Nephron progenitor cell (in vitro differentiated cells): ENCODE measurements at places on chromosomes 5 and 9.

DNA sequence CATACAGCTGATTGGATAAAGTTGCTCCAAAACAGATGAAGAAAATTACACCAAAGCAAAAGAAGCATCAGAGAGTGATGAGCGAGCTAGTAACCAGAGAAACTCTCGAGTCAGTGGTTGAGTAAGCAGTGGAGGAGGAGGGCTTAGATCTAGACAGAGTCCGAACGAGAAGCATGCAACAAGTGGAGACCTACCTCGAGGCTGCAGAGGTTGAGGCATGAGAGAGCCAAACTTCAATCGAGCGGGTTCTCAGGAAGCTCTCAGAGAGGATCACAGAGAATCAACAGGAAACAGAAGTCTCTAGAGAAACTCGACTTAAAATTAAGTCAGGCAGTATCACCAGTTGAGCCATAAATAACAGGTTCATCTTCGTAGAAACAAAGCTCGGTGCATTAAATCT, 6.1 kb downstream of the RUSC2 start:
- no peak for DNase-seq

- peak; percentile 15 for DNase-seq
Observed at GRCh38 chr5:57834829-57835608, 352.4 kb upstream of the ACTBL2 start.

GRCh38 chr9:15180124-15180523, 126.9 kb downstream of the TTC39B start:
- no peak for DNase-seq

GRCh38 chr5:120327180-120327579, 136.9 kb upstream of the PRR16 start:
- no peak for DNase-seq

DNA sequence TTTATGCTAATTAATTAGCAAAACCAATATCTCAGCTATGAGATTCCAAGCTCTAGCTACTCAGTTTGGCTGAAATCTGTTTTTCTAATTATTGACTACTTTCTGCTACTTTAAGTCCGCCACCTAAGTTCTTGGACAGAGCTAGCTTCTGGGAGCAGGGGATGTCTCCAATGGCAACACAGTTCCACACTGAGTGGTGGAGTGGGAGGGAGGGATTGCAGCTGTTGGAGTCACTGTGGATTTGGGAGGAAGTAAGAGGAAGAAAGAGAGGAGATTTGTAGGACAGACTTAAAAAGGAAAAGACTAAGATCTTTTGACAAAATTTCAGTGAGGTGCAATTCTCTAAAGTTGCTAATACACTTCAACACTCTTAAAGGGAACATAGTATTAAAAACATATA, 450.8 kb downstream of the NFIB start:
- peak; percentile 7 for DNase-seq

DNA sequence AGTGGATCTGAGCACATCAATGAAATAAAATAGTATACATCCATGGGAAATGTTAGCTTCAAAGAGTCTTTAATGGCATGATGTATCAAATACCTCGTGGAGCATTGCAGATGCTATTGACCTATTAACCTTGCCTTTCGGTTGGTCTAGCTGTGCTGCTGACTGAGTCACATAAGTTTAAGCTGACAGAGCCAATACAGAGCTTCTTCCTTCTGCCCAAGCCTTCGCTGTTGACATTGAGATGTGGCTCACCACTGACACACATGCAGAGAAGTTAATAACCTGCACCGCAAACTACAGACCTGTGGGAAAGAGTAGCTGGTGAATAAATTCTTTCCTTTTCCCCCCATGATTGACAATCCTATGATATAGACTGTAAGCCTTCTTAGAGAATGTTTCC, 78.2 kb downstream of the LURAP1L start:
- no peak for DNase-seq

DNA sequence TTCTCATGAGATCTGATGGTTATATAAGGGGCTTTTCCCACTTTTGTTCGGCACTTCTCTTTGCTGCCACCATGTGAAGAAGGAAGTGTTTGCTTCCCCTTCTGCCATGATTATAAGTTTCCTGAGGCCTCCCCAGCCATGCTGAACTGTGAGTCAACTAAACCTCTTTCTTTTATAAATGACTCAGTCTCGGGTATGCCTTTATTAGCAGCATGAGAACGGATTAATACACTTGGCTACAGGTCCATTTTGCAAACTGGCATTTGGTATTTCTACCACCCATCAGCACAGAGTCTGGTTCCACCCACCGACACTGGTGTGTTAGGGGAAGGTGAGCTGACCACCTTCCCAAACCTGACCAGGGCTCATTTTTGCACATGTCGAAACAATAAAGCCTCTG, 47.9 kb upstream of the RARS1 start:
- no peak for DNase-seq

DNA sequence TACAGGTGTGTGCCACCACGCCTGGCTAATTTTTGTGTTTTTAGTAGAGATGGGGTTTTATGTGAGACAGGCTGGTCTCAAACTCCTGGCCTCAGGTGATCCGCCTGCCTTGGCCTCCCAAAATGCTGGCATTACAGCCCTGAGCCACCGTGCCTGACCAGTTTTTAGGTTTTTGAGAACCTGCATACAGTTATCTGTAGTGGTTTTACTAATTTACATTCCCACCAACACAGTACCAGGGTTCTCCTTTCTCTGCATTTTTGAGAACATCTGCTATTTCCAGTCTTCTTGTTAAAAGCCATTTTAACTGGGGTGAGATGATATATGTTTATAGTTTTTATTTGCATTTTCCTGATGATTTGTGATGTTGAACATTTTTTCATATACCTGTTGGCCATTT, 12.8 kb downstream of the DMXL1 start:
- DNase-seq: no peak

- peak; percentile 41 for DNase-seq
Observed at GRCh38 chr5:150589862-150590601, 50.4 kb upstream of the SYNPO start.

DNA sequence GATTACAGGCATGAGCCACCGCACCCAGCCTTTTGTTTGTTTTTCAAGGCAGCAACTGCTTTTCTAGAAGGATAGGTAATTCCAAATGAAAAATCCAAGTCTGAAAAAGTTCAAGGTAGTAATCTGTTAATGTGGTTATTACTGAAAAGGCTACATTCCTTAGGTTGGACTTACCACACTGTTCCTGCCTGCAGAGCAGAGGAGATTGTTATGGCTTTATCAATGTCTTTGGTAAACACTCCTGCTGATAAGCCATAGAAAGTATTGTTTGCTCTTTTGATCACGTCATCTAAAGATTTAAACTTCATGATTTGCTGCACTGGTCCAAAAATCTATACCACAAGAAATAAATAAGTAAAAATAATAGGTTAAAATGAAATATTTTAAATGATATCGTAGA, 43.4 kb downstream of the ALDH1A1 start:
- DNase-seq: no peak

- DNase-seq: no peak
Observed at GRCh38 chr9:16085167-16085726, 532.4 kb downstream of the CCDC171 start.

GRCh38 chr5:80125022-80125961, 90.1 kb downstream of the THBS4 start:
- DNase-seq: no peak

GRCh38 chr9:292915-293314, 78.2 kb downstream of the DOCK8 start:
- DNase-seq: no peak

- DNase-seq: no peak
Observed at GRCh38 chr5:31939151-31939550, 235.0 kb downstream of the GOLPH3 start.

GRCh38 chr9:118651511-118651910, 717.7 kb downstream of the BRINP1 start:
- no peak for DNase-seq

- no peak for DNase-seq
Observed at GRCh38 chr5:5487585-5488360, 65.3 kb downstream of the ICE1 start.

GRCh38 chr9:134190232-134191121, 26.1 kb upstream of the RNU6ATAC start:
- DNase-seq: no peak

GRCh38 chr9:1956958-1957357, 58.2 kb upstream of the SMARCA2 start:
- no peak for DNase-seq

GRCh38 chr5:130541617-130542221, 623.3 kb downstream of the HINT1 start:
- no peak for DNase-seq

DNA sequence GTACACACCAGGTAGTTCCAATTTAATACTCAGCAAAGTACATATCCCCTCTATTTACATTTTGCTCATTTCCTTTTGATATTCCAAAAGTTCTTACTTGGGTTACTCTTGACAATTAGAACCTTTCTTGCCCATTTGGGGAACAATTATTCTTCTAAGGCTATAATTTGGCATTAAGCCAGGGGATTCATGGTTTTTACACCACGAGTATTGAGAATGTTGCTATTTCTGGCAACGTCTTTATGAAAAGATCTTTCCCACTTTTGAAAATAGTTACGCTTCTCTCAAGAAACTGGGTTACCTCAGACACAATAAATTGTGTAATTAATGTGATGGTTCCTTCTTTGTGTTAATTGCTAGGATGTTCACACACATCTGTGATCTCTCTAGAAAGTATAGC, 11.5 kb upstream of the CAAP1 start:
- DNase-seq: no peak

- DNase-seq: no peak
Observed at GRCh38 chr5:94376672-94377345, 241.6 kb downstream of the KIAA0825 start.

DNA sequence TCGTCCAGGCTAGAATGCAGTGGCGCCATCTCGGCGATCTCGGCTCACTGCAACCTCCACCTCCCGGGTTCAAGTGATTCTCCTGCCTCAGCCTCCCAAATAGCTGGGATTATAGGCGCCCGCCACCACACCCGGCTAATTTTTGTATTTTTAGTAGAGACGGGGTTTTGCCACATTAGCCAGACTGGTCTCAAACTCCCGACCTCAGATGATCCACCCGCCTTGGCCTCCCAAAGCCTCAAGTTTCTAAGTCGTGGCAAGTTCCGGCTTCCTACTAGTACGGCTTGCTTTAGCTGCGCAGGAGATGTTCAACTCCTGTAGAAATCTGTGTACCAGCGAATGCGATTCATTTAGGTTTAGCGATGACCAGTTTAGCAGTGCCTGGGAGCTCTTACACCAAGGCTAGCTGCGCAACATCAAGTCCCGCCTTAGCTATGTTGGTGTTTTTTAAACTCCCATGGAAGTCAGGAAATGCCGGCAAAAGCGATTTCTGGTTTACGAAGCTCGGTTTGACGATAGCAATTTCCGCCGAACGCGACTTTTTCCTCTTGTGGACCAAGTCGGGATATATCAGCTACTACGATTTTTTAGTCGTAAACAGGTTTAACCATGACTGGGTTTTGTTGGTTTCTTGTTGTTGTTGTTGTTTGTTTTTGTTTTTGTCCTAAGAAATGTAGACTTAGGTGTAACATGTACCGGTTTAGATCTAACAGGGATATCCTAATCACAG, 46.4 kb downstream of the ANXA2R start:
- no peak for DNase-seq

- no peak for DNase-seq
Observed at GRCh38 chr5:143698574-143698973, 113.4 kb upstream of the HMHB1 start.

DNA sequence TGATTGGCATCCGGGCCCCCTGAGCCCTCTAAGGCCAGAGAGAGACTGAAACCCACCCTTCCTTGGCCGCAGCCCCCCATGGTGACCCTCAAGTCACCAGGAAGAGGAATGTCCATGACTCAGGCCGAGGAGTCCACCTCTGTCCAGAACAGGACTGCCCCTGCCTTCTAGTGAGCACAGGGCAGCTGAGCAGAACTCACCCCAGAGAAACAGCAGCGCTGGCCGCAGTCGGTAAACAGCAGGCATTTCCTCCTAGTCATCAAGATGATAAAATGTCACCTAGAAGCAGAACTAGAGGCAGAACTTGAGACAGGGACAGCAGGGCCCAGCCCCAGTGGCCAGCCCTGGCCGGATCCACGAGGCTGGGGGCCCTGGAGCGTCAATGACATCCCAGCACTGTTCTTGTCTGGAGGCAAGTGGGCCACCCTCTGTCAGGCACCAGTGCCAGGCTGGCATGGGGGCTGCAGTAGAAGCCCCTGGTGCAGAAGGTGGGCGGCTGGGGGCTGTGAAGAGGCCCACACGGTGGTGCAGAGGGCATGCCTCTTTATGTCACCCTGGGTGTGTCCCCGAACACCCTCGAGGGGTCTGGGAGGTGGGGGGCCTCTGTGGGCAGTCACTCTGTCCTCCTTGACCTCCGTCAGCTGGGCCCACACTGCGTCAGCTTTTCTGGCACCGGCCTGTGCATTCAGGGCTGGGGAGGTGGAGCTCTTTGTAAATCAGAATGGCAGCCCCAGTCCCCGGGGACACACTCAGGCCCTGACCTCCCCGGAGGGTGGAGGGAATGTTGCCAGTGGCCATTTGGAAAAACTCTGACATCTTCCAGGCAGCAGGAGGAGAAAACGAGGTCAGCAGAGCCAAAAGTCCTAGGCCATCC, 83.0 kb downstream of the NTNG2 start:
- DNase-seq: peak; percentile 81

GRCh38 chr5:160439205-160439600, 17.5 kb downstream of the PTTG1 start:
- DNase-seq: peak; percentile 93

- DNase-seq: no peak
Observed at GRCh38 chr5:59034498-59035186, 451.8 kb downstream of the RAB3C start.

DNA sequence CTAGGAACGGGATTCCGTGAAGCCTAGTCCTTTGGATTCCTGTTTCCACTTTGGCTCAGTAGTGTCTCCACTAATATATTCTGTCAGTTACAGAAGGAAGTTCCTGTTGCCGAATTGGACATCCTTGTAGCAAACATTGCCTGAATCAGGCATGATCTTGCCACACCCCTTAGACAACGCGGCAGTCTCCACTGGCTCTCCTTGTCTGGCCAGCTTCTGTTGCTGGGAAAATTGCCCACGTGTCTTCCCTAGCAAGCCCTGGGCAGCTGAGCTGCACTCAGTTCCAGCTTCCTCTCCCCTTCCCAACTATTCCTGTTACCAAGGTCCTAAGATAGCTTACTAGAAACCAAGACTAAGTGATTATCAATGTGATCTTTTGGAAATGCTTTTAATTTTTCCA, 316.6 kb upstream of the RIOK2 start:
- DNase-seq: no peak

DNA sequence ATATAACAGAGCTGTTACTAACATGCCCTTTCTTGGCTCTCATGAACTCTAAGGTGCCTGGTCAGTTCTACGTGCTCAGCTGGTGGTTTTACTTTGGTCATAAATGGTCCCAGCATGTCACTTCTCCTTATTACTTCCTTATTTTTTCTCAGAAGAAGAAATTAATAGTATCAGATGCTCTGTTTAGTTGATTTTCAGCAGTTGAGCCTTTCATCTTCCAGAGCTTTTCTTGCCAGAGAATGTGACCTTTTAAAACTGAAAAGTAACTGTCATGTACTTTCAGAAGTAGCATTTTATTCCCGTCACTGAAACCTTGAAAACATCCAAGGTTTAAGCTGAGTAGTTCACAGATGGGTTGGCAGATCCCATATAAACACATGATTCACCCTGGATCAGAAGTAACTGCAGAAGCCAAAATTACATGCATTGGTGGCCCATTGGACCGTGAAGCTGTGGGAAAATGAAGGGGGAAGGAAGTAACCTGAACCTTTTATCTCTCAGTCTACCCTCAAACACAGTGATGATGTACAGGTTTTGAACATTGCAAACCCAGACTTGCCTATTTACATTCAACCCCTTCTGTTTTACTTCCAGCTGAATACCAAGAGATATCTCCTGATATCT, 50.5 kb downstream of the HACD4 start:
- DNase-seq: peak; percentile 6
